ENCODE measurements at places on chromosomes 5 and 9.

GRCh38 chr5:96655506-96655905 is 6.7 kb upstream of the CAST start:
- DNase-seq, result no peak

GRCh38 chr5:133285583-133286021 is 233.8 kb downstream of the HSPA4 start:
- DNase-seq, result no peak

GRCh38 chr5:164202338-164202737 is 696.9 kb downstream of the MAT2B start:
- DNase-seq, result no peak

GRCh38 chr9:134971196-134971595 is 53.5 kb upstream of the FCN1 start:
- no peak for DNase-seq

GRCh38 chr9:34691936-34692315 is 850 bp upstream of the CCL19 start:
- DNase-seq, result no peak

DNA sequence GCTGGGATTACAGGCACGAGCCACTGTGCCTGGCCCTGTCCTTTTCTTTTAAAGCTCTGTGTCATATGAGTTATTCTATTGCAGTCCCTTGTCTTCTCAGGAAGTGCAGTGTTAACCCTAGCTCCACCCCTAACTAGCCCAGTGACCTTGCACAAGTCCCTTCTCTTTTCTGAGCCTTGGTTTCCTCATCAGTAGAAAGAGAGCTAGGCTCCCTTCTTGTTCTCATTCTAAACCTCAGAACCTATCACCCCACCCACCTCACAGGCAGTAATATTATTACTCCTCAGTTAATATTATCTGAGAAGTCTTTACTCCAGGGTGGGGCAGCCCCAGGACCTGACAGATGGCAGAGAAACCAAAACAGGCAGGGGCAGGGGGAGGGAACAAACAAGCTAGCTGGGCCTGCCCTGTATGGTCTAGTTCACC is 7.2 kb downstream of the CYFIP2 start:
- peak; percentile 85 for DNase-seq

GRCh38 chr5:6632324-6632887 is 438 bp downstream of the NSUN2 start:
- no peak for DNase-seq

- DNase-seq, result no peak
Measured at GRCh38 chr5:132947671-132948070, 15.8 kb downstream of the AFF4 start.

DNA sequence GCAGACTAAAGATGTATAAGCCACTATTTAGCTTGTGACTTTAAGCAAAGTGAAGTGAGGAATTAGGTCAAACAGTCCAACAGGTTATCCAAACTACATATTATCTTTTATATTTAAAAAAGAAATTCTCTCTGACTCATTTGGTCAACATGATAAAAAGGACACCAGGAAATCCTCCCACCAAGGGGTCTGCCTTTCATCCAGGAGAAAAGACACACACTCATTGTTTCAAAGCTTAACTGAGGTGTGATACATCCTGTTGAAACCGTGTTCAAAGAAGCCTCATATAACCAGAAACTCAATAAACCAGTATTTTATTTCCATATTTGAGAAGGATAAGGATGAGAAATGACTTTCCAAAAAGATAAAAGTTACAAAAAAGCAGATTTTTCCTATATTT is 417.1 kb downstream of the HCN1 start:
- no peak for DNase-seq

GRCh38 chr9:8868632-8869031 is 1069.1 kb upstream of the DMAC1 start:
- no peak for DNase-seq

DNA sequence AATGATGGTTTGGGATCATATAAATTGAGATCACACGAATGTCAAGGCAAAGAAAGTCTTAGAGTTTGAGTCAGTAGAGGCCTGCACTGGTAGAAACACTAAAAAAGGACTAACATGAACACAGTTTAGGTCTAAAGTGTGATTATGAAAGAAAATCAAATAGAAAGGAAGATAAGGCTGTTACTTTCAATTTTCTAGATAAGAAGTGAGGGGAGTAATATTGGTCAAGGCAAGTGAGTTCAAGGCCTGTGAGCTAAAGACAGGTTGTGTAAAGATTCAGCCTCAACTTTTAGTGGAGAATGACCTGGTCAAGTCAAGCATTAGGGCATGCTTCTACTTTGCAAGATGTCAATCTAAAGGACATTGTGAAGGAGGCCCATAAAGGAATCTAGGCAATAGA is 19.0 kb downstream of the VLDLR start:
- DNase-seq, result no peak

- no peak for DNase-seq
Measured at GRCh38 chr9:104536756-104537155, at the start of gene OR13C3. OR13C3 (minus strand) TSS chr9:104536856; CDS start chr9:104536723, 133 bp downstream.

DNA sequence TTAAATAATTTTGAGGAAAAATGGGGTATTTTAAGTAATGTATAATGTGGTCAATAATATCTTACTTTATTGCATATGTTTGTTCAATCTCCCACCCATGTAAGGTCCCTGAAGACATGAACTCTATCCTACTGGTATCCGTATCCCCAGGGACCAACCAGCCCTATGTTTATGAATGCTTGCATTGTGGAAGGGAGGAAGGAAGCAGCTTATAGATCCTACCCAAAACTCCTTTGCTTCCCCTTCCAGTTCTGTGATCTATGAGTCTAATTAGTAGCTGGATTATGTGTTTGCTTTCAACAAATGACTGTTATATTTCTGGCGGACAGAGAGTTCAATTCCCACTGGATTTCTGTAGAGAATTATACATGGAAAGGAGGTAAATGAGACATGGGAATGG is 45.6 kb downstream of the CNTRL start:
- DNase-seq, result no peak

DNA sequence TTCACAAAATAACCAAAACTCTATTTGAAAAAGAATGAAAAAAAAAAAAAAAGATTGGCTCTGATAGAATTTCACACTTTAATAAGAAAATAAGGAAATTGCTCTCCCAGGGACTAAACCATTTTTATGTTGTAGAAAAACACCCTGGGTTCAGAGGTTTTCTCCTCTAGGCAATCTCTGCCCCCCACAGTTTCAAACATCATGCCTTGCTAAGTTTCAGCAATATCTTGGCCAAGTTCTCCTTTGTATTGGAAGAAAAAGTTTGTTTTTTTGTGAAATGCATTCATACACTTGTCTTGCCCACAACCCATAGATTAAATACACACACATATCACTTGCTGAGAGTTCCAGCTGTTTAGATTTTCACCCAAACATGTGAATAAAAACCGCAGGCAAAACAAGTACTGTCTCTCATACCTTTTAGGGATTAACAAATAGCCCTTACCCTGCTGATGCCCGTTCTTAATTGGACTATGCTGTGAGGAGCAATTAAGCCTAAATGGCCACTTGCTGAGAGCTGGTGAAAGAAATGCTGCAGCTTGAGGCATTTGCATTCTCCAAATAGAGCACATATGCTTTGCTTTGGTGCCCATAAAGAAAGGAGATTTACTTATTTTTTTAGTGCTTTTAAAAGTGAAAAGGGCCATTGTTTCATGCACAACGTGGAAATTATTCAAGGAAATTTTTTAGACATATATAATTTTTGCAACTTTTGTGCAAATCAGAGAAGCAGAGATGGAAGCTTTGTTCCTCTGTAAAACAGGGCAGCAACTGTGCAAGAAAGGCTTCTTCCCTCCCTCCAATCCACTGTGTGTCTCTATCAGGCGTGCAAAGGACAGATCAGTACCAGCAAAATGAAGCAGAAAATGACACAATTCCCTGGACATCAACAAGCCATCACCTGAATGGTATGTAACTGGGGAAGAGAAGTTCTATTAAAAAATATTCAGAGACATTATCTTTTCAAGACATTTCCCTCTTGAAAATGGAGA is 262.4 kb upstream of the KIF2A start:
- DNase-seq, result no peak

DNA sequence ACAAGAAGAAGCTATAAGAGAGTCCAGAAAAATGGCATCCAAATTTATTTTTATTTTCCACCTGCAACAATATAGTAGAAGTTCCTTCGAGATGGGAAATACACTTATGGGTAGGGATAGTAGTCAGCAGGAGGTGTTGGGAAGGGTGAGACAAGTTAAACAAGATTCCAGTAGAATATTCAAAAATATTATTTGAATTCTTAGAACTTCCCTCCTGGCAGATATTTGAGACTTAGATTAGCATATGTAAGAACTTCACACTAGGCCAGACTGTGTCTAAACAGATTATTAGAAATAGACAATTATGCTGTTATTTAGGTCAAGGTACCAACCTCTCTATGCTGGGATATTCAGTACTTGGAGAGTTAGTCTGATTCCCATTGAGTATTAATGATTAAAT is 108.7 kb downstream of the PLK2 start:
- DNase-seq, result no peak

All from GF-D8 (cell line).